ENCODE measurements at places on chromosomes 4 and X.

GRCh38 chrX:47623540-47624027 lies 3.9 kb upstream of the SYN1 start:
- DNase-seq: peak; percentile 25

DNA sequence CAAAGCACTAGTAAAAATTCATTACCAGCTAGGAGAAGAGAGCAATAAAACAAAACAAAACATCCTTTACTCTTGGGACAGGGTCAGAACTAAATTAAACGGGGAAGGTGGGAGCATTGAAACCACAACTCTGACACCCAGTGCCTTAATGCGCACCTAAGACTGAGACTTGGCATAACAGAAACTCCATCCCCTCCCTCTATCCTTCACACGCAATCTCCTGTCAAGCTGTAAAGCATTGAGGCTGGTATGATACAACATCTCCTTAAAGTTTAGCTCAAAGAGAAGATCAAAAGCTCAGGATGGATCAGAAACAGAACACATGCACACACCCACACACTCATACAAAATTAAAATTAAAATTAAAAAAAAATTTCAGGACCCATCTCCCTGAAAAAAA lies 951.3 kb downstream of the STIM2 start:
- no peak for DNase-seq

DNA sequence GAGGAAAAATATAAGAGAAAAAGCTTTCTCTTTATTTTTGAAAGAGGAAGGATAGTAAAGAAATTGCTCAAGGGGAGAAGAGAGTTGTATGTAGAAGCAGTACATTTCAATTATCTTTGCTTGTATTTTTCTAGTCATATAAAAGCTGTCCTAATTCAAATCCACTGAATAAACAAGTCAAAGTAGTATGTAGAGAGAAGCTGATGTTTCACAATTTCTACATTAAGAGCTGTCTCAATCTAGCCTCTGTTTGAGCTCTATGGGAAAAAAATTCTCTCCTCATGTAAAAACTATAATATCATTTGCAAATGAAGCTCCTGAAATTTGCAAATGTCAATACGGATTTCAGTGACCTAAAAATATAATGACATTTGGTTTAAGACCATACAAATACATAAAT lies 52.6 kb downstream of the CHM start:
- DNase-seq: no peak

DNA sequence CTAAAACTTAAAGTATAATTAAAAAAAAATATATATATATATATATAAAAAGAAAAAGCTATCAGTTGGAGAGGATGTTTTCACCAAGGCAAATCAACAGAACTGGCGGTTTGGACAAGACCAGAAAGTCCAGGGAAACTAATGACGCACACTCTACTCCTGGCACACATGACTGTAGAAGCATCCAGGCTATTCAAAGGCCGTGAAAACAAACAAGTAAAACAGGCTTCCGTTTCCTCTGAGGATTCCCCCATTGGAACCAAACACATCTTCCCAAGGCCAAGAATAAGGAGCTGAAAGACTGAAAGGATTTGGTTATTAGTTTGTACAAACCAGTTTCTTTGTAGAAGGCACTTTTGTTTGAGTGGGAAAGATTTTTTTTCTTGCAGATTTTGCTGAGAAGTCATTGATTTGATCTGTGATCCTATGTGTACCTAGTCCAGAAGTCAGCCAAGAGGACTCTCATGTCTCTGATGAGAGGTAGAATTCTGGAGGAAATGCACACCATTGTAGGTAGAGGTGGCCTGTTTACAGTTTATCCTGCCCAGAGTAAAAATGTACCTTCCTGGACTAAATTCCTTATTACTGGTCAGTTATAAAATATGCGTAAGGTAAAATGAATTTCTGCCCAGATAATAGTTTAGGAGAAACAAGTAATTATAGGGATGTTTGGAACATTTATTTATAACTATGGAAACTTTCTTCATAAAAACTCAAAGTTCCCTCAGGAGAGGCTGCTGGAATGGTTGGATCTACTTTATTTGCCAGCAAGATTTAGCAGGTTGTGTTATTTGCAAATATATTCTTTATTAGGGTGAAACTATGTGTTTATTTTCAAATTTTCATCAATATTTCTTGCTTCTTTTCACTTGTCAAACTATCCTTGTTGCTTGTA lies 66.5 kb downstream of the DMP1 start:
- no peak for DNase-seq

DNA sequence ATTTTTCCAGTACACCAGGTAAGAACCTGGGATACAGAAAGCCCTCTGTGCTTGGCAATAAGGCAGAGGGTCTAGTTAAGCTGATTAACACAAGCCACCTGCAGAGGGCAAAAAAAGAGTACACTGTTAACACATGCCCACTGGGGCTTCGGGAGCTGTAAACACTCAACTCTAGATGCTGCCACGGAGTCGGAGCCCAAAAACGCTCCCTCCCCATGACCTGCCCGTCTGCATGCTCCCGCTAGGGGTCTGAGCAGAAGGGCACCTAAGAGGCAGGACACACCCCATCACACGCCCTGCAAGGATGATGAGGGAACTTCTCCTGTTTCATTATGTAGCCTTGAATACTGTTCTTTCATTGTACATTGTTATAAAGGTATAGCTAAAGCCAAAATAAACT lies 715.6 kb upstream of the AADAT start:
- DNase-seq: no peak

GRCh38 chrX:71998836-71999509 lies 88.3 kb downstream of the NHSL2 start:
- DNase-seq: peak; percentile 12

GRCh38 chrX:37860721-37861120 lies 13.3 kb upstream of the DYNLT3 start:
- DNase-seq: no peak

- no peak for DNase-seq
These were observed 60.4 kb downstream of the EFNB1 start for GRCh38 chrX:68889249-68889648.

DNA sequence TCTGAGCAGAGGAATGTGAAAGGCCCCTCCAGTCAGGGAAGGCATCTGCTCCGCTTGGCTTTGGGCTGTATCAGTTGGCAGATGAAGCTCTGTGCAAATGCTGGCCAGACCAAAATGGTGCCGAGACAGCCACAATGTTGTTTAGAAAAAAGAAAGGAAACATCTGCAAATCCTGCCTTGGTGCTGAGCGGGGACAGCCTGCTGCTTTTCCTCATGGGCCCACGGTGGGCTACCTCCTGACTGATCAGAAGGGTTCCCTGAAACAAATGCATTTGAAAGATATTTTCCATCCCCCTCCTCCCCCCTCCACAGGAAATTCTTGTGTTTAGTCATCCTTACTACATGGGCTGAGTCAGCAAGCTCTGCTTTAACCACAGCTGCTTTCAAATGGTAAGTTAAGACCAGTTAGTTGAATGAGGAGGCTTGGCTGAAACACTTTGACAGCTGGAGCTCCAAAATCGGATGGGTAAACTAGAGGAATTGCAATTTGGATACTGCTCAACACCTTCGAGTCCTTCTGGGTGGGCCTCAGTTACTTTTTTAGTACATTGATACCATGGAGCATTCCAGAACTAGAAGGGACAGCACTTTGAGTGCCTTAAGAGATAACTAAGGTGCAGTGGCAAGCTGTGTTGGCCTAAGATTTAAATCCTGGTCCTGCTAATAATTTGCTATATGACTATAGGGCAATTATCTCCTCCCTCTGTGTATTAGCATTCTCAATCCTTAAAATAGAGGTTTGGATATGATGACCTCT lies 36.0 kb downstream of the PLAC1 start:
- no peak for DNase-seq

DNA sequence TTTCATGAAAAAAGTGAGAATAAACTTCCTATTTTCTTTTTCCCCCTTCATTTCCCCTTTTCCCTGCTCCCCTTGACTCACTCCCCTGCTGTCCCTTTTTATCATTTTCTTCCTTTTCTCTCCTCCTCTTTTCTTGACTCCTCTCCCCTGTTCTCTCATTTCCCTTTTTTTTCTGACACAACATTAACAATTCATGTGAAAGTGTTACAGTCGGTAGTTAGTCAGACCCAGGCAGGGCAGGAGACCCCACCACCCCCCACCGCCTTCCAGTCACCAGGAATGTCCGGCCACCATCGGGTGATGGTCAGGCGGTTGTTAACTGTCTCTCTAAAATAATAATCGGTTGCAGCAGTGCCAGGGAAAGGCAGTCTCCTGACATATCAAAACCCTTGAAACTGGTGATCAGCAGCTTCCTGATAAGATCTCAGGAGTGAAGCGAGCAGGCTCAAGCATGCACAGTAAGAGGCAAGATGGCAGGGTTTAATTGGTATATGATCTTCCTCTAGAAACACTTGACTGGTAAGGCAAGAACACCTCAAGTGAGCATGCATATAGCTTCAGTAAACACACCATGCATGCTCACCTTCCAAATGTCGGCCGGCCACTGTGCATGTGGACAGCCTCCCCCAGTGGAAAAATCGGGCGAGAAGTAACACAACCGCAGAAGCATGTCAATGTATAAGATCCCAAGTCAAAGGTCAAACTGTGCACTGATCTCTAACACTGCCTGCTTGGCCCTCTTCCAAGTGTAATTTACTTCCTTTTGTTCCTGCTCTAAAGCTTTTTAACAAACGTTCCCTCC lies 191.4 kb downstream of the NDST4 start:
- DNase-seq: no peak

DNA sequence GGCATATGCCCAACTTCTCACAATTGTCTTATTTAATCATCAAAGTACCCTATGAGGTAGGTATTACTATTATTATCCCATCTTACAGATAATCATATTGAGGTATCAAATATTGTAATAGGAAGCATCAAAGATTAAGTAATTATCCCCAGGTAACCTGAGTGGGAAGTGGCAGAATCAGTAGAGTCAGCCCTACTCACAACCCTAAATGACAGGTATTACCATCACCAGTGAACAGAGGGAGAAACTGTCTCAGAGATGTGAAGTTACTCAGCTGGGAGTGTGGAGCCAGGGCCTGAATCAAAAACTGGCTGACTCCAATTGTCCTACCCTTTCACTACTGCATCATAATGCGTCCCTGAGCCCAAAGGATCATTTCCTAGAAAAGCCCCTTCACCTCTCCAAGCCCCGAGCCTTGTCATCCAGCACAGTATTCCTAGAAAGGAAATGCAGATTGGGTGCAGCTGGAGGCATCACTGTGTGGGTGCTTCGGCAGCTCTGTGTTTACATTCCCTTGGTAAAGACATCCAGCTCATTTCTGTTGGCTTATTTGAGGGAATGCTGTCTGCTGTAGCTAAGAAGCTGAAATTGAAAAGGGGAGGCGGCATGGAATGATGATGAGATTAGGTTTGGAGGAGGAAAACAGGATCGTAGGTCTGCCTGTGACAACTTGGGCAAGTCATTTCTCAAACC lies 72.8 kb downstream of the DHX15 start:
- no peak for DNase-seq

- no peak for DNase-seq
These were observed 142.5 kb downstream of the HHIP start for GRCh38 chr4:144788469-144788868.

DNA sequence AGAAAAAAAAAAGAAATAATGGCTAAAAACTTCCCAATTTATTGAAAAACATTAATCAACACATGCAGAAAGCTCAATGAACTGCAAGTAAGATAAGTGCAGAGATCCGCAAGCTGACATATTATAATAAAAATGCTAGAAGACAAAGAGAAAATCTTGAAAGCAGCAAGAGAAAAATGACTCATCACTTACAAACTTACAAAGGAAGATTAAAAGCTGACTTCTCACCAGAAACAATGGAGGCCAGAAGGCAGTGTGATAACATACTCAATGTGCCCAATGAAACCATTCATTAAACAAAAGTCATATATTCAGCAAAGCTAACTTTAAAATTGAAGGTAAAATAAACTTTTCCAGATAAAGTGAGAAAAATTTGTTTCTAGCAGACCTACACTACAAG lies 7.3 kb upstream of the BRWD3 start:
- no peak for DNase-seq

Measured in stimulated activated naive CD8-positive, alpha-beta T cell treated with anti-CD3 and anti-CD28 coated beads, Interleukin-15, amount 100 ng/mL, for 72 hours (primary cell).